ENCODE measurements at places on chromosomes 16 and 17. TPM values are rescaled to one million over a fixed set of nuclear protein-coding genes. Genes with fewer than 3 reads are reported as not detected.

- DNase-seq = no peak
Observed at GRCh38 chr17:83092186-83092585, 12.8 kb downstream of the METRNL start.

DNA sequence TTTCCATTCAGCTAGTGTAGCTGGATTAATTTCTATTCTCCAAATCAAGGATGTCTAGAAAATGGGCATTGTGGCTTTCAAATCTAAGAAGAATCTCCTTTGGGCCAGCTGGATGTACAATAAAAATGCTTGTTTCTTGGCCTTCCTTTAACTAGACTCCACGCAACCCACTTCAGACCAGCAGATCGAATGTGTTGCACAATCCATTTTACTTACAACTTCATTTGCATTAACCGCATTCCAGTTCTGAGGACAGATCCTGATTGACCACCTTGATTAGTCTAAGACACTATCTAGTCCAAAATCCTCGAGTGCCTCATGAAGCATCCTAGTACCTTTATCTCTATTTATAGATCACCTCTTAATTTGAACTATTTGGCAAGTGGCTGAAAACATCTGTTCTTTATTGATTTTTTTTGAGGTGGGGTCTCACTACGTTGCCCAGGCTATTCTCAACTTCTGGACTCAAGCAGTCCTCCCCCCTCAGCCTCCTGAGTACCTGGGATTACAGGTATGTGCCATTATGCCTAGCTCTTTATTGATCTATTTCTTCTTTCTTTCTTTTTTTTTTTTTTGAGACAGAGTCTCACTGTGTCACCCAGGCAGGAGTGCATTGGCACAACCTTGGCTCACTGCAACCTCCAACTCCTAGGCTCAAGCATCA, 20.3 kb upstream of the HAS3 start:
- no peak for DNase-seq

DNA sequence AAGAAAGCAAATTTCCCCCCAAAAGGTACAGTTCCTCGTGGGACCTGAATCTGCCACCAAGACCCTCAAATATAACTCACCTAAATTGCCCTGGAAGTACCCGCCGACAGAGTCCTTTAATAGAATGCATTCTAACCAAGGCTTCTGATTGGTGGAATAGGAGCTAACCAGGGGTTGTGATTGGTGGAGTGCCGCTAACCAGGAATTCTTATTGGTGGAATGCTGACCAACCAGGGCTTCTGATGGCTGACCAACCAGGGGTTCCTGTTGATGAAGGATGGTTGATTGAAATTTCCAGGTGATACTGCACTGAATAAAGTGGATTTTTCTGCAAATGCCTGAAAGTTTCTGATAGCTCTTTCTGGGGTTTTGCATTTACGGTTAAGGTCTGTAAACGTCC, 6.5 kb downstream of the TFAP4 start:
- no peak for DNase-seq

Gene SNX11
- total RNA-seq = 6.4 TPM

Gene DHX58
- total RNA-seq = 4.8 TPM

- DNase-seq = peak; percentile 53
Observed at GRCh38 chr17:40903129-40903847, 18.2 kb upstream of the KRT20 start.

All from RPMI7951 (cell line).